ENCODE measurements at places on chromosomes 2 and 18.

DNA sequence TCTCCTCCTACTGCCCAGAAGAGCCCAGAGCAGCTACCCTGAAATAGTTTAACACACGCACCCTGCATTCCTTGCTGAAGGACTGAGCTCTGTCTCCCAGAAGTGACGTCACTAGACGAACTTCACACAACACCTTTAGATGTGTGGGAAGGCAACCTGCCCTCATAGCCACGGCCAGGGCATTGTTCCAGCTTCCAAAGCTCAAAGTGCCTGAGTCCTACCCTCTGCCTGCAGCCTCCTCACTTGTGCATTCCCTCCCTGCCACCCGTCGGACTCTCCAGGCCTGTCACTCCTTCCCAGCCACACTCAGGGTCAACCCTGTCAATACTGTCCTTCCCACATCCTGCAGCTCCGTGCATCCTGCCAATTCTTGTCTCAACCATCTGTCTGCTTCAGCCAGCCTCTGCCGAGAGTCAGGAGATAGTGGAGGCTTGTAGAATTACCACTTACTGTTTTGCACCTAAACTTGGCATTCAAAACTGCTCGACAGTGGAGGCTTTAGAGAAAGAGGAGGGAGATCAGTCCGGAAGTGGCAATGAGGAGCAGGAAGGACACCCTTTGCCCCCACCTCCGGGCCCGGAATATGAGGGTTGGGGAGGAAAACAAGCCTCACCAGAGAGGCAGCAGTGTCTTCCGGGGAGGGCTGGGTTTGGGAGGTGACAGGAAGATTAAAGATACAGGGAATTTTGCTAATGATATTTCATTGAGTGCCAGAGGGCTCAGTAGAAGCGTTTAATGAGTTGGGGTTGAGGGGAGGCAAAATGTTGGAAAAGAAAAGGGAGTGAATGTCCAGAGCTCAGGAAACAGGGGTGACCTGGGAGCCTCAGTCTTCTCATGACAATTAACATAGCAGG is 72.3 kb upstream of the ATG16L1 start:
- no peak for DNase-seq

GRCh38 chr2:25184254-25184653 is 15.9 kb upstream of the POMC start:
- DNase-seq: no peak

DNA sequence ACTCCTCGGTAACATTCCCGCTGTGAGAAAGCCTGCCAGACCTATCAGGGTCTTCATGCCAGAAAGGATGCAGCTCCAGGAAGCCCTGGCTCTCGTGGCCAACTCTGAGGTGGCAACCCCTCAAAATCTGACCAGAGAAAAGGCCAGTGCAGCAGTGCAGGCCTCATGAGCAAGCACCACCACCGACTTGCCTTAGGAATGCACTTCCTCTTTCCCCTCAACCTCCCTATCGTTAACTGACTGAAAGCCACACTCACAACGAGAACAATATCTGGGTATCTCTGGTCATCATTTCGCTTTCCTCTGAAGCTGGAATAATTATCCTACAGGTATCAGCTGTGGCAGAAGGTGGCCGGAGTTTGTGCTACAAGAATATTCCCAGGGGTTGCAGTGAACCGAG is 101.4 kb upstream of the POU3F3 start:
- DNase-seq: no peak

DNA sequence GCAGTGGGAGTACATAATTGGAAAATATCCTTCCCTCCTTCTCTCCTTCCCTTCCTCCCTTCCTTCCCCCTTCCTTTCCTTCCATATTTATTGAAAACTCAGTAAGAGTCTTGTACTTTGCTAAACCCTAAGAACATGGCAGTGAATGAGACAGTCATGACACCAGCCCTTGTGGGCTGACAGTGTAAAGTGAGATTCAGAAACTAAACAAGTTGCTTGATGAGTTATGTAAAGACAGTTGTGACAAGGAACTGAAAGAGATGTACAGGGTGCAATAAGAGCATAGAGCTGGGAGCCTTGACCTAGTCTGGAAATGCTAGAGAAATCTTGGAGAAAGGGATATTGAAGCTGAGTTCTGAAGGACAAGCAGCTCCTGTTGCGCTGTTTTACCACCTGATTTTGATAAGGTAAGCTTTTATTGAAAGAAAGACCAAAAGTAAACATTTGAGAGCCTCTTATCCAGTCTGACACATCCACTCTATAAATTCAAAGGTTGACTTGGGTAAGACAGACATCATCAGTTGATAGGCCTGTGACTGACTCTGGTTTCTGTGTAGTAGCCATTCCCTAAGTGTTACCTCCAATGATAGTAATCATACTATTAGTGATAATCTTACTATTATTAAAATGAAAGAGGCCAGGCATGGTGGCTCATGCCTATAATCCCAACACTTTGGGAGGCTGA is 66.5 kb upstream of the SKOR2 start:
- no peak for DNase-seq

DNA sequence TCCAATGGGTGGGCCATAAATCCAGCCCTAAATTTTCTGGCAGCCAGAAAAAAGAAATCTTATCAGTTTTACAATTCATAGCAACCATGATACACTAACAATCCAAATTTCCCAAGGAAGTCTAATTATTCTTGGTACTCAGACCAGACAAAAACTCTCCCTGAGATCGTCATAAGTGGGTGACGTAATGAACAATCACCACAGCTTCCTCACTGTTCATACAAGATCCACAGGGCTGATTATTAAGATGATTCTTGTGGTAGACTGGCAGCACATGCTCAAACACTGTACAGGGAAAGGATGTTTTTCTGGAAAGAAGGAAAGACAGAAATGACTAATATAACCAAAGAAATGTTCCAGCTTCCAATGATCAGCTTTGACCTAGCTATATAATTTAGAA is 178.3 kb upstream of the CRIM1 start:
- DNase-seq: no peak

DNA sequence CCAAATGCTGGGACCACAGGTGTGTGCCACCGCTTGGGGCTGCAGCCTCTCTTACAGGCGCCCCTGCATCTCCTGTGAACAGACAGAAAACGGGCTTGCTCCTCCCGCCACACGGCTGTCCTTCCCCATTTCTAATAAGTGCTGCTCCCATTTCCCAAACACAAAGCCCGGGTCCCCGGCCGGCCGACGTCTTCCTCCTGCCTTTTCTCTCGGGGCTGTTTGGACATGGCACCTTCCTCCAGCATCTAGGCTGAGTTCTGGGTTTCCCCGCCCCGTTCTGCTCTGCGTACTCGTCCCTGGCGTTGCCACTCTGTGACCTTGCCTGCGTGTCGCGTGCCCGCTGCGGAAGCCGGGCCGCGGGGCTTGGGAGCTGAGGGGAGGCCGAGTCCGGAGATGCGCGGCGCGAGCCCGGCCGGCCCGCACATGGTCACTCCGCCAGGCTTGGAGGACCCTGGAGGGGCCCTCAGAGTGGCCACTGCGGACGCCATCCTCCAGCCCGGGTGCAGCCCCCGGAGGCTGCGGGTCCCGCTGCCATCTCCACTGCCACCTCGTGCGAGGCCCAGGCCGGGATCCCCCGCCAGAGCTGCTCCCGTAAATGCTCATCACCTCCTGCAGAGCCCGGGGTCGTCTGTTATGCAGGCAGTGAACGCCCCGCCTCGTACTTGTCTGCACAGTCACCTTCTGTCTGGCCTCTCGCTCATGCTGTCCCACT is 26.3 kb downstream of the PRELID3A start:
- no peak for DNase-seq

- no peak for DNase-seq
Observed at GRCh38 chr2:230023313-230023712, 45.4 kb downstream of the SLC16A14 start.

DNA sequence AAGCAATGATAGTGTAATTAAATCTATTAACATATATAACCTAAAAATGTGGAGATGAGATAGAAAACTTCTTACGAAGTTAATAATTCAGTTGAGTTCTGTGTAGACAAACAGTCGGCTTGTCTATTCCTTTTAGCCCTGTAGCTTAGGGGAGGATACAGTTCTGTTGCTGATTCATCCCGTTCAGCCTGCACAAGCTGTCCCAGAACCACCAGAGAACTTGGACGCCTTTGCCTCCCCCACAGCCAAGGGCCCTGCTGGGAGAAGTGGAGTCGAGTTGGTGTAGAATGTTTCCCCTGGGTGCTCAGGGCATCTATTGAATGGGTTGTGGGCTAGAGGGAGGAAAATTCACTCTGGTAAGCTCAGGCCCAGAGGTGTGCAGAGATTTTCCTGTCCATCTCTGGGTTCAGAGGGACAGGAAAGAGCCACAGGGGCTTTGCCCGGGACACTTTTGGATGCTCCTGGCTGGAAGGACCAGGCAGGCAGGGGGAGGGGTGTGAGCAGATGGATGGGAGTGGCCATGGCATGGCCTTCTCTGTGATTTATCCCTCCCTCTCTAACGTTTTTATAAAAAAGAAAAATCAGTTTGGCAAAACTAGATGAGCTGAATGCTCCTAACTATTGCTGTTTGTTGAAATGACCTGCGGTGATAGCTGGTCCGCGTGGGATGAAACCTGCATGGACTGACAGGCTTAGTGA is 42.8 kb upstream of the GALR1 start:
- DNase-seq: no peak

GRCh38 chr2:215020283-215020682 is 118.1 kb downstream of the ABCA12 start:
- no peak for DNase-seq

DNA sequence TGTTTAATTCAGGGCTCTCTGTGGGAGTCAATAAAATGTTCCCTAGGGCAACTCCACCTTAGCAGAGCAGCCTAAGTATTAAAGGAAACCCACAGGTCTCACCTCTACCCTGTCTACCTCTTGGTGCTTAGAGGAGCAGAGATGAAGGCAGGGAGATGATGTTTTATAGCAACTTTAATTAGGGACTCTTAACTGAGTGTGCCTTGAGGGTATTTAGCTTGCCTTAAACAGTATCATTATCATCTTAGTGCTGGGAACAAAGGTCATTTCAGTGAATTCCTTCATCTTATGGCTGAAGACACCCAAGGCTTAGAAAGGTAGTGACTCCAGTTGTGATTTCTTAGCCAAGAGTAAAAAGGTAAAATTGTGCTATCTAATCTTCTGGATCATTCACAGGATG is 26.7 kb downstream of the VIL1 start:
- no peak for DNase-seq

- DNase-seq: no peak
Observed at GRCh38 chr18:40864846-40865245, 1090.2 kb upstream of the PIK3C3 start.

DNA sequence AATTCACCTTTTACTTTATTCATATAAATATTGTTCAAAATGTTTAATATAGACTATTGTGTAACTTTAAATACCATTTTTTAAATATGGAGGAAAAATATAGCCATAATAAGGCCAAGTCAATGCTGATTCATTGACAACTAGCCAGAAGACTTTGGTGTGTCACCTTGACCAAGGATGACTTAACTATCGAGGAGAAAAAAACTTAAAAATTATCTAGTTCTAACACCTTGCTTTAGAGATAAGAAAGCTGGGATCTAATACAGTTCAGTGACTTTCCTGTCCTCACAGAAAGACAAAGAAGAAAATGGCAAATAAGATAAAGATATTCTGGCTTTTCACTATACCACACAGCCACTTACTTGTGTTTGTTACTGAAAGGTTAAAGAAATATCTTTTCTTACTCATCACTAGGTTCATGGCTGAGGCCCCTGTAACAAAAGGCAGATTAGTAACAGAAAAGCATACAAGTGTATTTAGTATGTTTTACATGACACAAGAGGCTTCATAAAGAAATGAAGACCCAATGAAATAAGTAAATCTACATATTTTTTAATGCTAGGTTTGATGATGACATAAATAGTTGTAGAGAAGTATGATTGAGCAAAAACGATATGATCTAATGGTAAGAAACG is 65.9 kb upstream of the LRRTM1 start:
- DNase-seq: no peak

Measured in GM12864 (cell line).